ENCODE measurements at places on chromosomes 6 and 20.

GRCh38 chr6:155444120-155444917, 11.3 kb downstream of the NOX3 start:
- DNase-seq, result no peak

DNA sequence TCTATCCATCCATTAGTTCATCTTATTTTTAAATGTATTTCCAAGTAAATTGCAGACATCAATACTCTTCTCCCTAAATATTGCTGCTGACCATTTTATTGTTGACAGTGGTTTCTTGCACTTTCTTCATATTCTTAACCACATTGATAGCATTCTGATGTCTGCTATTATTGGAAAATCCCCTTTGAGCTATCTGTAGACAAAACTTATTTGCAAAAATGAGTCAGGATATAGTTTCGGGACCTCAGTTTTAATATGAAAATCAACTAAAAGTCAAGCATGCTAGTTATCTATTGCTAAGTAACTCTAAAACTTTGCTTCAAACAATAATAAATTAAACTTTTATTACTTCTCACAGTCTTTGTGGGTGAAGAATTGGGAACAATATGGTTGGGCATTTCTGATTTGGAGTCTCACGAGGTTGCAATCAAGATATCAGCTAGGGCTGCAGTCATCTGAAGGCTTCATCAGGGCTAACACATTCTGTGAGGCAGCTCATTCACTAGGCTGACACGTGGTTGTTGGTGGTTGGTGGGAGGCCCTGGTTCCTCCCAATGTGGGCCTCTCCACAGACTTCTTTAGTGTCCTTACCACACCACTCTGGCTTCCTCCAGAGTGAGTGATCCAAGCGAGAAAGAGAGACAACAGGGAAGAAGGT, 32.7 kb downstream of the CD109 start:
- no peak for DNase-seq

DNA sequence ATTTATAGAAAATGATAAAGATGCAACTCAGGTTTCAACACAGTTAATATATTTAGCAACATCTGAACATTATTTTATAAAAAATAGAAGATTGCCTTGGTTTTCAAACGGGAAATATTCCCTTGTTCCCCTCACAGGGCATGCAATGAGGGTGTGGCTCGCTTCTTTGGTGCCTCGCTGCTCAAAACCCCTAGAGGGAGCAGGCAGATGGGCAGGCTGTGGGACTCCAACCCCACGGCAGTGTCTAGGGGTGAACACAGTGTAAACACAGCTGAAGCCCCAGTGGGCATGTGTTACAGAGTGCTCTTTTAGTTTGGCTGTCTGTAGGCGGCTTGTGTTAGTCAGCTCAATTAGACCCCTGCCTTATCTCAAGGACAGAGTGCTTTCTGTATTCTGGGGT, 560.8 kb upstream of the IMPG1 start:
- DNase-seq, result no peak

- DNase-seq, result peak; percentile 66
These were observed 48.9 kb downstream of the EBF4 start for GRCh38 chr20:2741463-2741862.
